ENCODE measurements at places on chromosomes 5 and 9.
A peak's percentile ranks its signal among the peaks of the same experiment; 100 is the strongest.

GRCh38 chr5:156420665-156421064 is 93.7 kb downstream of the SGCD start:
- peak; percentile 48 for DNase-seq

- DNase-seq, result no peak
Measured at GRCh38 chr9:136963341-136963740, 11.3 kb downstream of the LCN12 start.

DNA sequence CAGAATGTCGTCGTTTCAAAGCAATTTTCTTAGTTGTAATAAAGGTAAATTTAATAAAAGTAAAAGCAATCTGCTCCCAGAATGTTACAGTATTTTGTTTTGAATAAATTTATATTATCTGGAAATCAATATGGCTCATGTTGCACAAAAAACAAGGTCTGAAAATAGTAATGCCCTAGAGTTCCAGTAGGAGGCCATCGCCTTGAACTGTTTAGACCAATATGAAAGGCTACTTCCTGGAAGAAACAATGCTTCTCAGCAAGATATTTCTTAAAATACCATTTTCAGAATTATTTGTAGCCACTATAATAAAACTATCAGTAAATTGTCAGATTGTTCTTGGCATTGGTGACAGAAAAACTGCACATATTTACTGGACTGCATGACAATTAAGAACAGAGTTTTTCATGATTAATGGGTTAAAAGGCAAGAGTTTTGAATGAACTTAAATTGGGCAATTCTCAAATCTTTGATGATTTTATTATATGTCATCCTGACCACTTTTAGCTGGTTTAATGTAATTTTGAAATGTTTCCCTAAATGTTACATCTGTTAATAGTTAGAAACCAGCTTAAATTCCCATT is 153.2 kb downstream of the COMMD10 start:
- peak; percentile 33 for DNase-seq

GRCh38 chr9:127049044-127049443 is 73.4 kb downstream of the ANGPTL2 start:
- DNase-seq, result peak; percentile 70

GRCh38 chr5:53678981-53679660 is 118.7 kb downstream of the NDUFS4 start:
- DNase-seq, result peak; percentile 2

DNA sequence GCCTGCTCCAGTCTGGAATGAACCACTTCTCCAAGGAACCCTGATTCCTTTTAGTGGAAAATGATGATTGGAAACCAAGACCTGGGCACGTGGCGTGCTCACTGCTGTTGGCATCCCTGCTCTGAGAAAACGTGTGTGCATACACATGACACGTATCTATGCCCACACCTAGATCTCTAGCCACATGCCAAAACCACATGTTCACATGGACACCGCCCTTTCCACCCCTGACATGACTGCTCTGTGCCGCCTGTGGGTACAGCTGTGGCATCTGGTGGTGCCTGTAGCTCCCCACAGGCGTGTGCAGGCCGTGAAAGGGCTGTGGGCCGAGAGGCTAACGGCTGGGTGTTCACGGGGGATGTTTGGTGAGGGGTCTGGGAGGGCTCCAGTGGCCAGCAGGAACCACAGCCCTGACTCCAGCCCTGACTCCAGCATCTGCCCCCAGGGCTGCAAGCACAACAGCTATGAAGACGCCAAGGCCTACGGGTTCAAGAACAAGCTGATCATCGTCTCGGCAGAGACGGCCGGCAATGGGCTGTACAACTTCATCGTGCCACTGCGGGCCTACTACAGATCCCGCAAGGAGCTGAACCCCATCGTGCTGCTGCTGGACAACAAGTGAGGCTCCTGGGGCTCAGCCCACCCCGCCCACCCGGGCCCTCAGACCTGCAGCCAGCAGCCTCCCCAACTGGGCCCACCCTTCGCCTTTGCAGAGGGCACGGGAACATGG is 75.1 kb downstream of the KCNT1 start:
- no peak for DNase-seq

- peak; percentile 54 for DNase-seq
Measured at GRCh38 chr9:70933321-70933720, 188.1 kb downstream of the TRPM3 start.

GRCh38 chr5:152804179-152804578 is 399.1 kb upstream of the NMUR2 start:
- no peak for DNase-seq
